ENCODE measurements at places on chromosomes 5 and 9. TPM values are rescaled to one million over a fixed set of nuclear protein-coding genes. Genes with fewer than 3 reads are reported as not detected.

DNA sequence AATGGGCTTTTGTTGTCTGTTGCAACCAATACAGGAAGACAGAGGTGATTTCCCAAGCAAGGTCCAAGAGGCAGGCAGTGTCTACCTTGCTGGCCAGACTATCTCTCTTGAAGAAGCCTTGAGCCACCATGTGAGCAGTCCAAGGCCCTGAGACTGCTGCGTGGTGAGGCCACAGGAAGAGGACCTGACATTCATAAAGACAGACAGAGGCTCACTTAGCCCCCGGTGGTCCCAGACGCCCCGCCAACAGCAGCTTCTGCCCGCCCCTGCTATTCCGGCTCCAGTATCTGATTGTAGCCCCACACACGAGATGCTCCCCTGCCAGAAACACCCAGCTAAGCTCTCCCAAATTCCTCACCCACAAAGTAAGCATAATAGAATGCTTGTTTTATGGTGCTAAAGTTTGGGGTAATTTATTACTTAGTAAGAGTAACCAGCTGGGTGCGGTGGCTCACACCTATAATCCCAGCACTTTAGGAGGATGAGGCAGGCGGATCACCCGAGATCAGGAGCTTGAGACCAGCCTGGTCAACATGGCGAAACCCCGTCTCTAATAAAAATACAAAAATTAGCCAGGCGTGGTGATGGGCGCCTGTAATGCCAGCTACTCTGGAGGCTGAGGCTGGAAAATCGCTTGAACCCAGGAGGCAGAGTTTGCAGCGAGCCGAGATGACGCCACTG, 22.8 kb upstream of the FUBP3 start:
- no peak for DNase-seq

DNA sequence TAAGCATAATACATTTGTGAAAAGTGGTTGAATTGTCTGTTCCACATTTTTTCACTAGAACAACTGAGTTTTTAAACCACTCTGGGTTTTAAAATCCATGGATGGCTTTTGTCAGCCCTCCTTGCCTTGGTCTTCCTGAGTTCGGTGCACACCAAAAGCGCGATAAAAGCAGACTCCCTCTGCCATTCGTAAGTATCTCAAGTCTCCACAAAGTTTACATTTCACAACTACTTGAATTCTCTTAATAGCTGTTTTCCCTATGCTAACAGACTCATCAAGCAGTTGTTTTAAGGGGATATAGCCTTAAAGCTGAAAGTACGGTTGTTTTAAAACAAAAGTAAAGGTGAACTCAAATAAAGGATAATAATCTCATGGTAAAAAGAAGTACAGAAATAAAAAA, 52.9 kb downstream of the GLIS3 start:
- DNase-seq: no peak

- no peak for DNase-seq
Measured at GRCh38 chr5:53785924-53786323, 225.5 kb downstream of the NDUFS4 start.

GRCh38 chr5:136062366-136063274, 33.8 kb downstream of the TGFBI start:
- DNase-seq: no peak

DNA sequence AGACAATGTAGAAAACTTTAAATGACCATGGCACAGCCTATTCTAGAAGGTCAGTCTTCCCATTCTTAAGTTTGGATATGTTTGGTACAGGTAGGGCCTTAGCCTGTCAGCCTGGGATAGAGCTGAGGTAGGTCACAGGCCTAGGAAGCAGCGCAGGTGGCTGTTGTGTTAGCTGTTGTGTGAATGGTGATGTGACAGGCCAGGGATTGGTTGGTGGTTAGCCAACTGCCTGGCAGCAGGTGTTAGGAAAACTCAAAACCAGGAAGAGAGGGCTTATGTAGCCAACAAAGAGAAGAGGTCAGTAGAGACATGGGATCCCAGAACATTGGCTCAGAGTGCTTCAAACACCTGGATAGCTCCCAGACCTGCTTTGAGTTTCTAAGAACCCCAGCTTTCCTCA, 84.2 kb downstream of the FBXO38 start:
- no peak for DNase-seq

DNA sequence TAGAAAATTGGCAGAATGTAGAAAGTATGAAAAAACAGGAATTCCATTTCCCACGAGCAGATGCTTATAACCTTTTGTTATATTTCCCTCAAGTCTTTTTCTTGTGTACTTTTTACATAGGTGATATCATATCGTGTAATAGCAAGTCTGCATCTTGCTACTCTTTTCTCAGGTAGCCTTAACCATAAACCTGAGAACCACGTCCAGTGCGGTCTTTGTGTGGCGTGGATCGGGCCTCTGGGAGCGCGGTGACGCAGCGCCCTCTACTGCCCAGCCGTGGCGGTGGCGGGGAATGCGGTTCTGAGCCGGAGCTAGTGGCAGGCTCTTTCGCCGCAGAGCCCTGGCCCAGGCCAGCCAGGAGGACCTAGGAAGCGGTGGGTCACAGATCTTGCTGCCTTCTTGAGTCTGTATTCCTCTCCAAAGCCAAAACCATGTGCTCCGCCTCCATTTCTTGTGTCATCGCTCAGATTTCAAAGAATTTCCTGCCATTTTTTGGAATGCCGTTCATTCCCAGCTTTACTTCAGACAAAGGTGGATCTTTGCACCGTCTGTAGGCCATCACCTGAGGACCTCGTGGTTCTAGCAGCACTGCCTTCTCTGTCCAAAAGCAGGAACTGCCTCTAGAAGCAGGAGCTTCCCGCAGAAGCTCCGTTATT, 71.9 kb downstream of the MVB12B start:
- peak; percentile 78 for DNase-seq

- DNase-seq: no peak
Measured at GRCh38 chr5:143271431-143271830, 132.1 kb downstream of the NR3C1 start.

GRCh38 chr5:75368391-75368790, 31.4 kb downstream of the HMGCR start:
- no peak for DNase-seq

DNA sequence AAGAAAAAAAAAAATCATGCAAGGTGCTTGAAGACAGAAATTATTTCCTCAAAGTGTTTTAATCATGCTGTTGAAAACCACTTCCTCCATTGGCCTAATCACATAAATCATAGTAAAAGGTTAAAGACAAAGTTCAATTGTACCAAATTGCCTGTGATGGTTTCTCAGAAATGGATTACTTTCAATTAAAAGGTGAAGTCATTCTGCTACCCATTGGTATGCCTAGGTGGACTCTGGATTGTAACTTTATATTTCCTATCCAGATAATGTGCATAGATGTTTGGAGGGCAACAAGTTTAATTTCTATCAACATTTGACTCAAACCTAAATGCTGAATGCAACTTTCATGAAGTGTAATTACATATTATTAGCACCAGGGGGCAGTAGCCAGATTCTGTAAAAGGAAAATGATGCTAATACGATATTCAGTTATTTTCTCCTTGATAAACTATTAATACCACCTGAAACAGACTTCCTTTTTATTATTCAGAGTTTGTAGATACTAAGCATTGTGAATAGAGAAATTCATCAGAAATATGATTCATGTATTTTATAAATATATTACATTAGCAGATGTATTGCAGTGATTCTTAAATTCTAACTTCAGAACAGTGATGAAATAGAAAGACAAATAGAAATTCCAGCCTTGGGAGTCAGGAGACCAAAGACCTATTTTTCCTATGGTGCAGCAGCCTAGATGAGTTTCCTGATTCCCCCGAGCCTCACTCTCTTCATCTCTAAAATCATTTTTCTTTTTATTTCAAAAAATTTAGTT, 148.2 kb downstream of the CAAP1 start:
- DNase-seq: no peak

GRCh38 chr5:178221853-178222252, 10.7 kb downstream of the PHYKPL start:
- DNase-seq: no peak

- DNase-seq: no peak
Measured at GRCh38 chr5:78903861-78904260, 81.2 kb downstream of the ARSB start.

Gene QRFP
- not detected for total RNA-seq

Gene MGAT4B
- 94.8 TPM for total RNA-seq

Gene BHMT2
- not detected for total RNA-seq

Gene MYORG
- total RNA-seq: 2.7 TPM
